ENCODE measurements at places on chromosomes 3 and 15.
A peak's percentile ranks its signal among the peaks of the same experiment; 100 is the strongest.

GRCh38 chr3:118525077-118525476, 509.6 kb downstream of the IGSF11 start:
- no peak for DNase-seq

DNA sequence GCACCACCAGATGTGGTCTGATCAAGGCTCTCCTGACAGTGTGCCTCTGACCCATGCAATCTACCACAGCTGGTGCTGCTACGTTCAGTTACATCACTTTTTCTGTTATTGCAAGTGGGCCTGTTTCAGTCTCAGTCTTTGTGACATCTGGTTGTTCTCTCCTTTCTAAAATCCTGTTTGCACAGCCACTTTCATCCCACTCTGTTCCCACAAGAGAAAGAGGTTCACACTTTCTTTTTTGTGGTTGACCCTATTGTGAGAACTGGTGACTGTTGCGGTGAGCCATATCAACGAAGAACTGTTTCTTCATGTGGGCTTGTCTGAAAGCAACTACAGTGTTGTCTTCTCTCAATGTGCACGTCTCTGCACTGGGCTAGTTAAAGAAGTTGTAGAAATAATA, 342.8 kb upstream of the ARPP21 start:
- DNase-seq = no peak

DNA sequence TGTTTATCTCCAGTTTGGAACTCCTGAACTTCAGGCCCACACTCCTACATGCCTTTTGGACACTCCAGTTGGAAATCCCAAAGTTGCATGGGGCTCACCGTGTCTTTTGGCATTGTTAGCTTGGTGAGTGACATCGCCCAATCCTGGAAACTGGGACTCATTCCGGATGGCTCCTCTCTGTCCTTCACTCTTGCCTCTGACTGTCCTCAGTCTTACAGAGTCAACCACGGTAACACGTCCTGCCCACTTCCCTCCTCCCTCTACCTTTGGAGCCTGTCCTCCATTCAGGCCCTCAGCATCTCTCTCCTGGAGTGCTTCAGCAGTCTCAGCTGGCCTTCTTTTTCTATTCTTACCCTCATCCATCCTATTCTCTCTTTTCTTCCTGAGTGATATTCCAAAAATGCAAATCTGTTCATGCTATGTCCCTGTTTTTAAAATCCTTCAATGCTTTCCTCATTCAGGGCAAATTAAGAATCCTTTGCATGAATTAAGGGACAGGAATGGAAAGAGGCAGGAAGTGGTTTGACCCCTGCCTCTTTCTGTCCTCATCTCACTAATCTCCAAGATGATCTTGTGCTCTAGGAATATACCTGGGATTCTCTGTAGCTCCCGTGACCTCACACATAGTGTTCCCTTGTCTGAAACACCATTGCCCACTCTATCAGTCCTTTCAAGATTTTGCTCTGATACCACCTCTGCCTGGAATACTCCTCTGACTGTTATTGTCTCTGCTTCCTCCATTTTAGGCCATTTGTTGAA, 42.5 kb downstream of the LPP start:
- DNase-seq = no peak

- DNase-seq = peak; percentile 75
Measured at GRCh38 chr15:85044251-85044853, 62.7 kb downstream of the PDE8A start.

- no peak for DNase-seq
Measured at GRCh38 chr3:159669766-159670165, 318.9 kb upstream of the IL12A start.

GRCh38 chr3:4334548-4334947, 31.4 kb downstream of the SETMAR start:
- DNase-seq = no peak

DNA sequence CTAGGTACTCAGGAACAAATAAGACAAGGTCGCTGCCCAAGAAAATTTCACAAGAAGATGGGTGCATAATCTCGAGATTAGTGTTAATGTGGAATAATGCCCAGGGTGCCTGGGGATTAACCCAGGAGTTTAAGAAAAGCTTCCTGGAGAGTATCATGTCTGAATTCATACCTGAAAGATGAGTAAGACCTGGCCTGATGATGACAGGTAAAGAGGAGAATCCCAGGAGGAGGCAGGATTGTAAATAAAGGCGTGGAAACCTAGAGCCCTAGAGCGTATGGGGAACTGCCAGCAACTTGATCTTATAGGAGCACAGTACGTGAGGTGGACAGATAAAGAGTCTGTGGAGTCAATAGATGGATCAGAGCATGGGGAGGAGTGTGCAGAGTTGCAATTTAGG, 43.0 kb downstream of the ARRDC4 start:
- DNase-seq = no peak

DNA sequence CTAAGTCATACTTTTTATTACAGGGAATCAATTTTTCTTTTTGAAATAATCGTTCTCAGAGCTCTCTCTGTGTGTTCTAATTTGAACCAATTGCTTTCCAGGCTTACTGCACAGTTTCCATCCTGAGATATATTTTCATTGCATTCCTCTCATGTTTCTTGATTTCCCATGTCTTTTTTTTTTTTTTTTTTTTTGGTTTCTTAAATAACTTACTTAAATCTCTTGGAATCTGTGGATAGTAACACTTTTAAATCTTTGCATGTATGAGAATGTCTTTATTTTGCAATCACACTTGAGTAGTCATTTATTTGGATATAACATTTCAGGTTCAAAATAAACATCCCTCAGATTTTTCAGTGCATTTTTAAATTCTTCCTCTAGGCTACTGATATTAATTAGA, 14.5 kb upstream of the ABTB1 start:
- DNase-seq = no peak

GRCh38 chr3:148861277-148861869, 3.7 kb upstream of the CPA3 start:
- DNase-seq = peak; percentile 65

DNA sequence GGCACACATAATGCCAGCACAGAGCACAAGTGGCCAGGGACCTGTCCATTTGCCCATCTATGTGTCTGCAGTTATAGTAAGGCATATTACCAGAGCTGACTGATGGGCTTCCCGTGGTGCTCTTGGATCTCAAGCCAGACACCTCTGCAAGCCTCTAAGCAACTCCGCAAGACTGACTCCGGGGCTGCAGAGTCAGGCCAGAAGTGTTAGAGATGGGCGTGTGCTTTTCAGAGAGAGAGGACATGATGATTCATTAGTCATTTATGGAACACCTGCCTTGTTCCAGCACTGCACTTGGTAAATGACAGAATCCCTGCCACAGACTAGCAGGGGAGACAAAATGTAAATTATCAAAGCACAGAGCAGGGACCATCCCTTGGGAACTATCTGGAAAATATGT, 559.0 kb downstream of the PDCD6IP start:
- no peak for DNase-seq

GRCh38 chr15:67024998-67025368, 40.4 kb upstream of the SMAD3 start:
- DNase-seq = no peak

DNA sequence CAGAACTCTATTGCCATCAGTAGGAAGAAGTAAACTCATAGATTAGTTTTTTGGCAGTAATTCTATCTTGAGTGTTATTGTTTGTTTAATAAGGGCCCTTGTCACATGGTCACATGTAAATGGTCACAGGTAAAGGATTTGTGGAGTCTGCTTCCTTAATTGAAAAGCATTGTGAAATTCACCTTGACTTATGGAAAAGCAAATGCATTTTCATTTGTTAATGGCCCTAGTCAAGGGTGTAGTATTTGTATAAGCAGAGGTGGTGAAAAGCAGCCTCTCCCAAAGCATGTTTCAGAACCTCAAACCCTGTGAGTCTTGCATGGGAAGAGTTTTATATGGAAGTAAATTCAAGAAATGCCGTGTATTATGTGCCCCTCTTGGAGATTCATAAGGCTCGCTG, 197.5 kb upstream of the NR2E3 start:
- DNase-seq = no peak

DNA sequence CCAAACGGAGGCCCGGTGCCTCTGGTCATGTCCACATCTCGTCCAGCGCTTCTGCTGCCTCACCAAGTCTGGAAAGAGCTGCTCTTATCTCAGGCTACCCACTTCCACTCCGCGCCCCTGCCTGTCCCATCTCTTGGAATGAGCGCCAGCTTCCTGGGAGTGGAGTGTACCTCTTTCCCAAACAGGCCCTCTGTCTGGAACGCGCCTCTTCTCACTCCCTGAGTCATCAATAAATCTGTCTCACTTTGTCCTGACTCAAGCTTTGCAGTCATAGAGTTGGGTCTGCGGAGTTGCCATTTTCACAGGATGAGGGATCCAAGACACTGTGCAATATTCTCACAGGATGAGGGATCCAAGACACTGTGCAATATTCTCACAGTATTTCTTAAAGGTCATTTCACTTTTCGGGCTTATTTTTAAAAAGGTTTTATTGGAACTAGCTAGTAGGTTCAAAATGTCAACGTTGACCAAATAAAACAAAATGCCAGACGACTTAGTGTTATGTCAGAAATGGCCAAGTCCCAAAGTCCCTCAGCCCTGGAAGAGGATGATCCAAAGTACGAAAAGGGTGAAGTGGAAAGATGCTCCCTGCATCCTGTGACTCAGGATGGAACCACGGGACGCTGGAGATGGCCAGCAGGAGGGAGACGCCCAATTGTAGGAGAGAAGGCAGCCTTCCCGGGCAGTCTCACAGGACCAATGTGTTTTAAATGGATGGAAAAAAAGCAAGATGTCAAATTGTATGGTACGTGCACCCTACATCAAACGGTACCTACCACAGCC, 81.1 kb downstream of the CHSY1 start:
- DNase-seq = peak; percentile 75

- DNase-seq = peak; percentile 4
Measured at GRCh38 chr3:172466553-172467130, 18.4 kb upstream of the GHSR start.

DNA sequence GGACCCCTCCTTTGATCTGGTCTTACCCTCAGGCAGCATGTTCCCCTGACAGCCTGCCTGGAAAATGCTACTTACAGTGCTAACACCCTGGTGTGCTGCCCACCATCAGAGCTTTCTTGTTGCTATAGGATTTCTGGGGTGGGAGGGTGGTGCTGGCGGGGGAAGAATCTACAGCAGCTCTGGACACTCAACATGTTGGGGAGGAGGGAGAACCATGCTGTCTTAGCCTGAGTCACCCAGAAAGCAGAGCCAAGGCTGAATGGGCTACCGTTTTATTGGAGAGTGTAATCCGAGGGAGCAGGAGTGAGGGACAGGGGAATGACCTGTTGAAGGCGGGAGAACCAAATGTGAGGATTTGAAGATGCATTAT, 45.6 kb downstream of the MFSD1 start:
- DNase-seq = no peak

DNA sequence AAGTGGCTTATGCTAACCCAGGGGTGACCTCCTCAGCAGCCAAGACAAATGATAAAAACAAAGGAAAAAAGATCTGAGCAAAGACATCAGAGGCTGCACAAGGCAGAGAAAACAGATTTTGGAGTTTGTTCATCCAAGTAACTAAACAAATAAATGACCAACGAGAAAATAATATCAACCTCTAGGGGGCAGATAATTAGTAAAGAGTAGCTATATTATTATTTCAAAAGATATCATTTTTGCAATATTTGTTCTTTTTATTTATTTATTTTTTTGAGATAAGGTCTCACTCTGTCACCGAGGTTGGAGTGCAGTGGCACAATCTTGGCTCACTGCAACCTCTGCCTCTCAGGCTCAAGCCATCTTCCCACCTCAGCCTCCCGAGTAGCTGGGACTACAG, 101.8 kb downstream of the PCCB start:
- DNase-seq = no peak

GRCh38 chr3:128052595-128053351, 536 bp downstream of the SEC61A1 start:
- DNase-seq = no peak

GRCh38 chr3:102473648-102474047, 38.8 kb downstream of the ZPLD1 start:
- DNase-seq = no peak

- peak; percentile 44 for DNase-seq
Measured at GRCh38 chr3:147397155-147397874, 9.0 kb downstream of the ZIC4 start.

DNA sequence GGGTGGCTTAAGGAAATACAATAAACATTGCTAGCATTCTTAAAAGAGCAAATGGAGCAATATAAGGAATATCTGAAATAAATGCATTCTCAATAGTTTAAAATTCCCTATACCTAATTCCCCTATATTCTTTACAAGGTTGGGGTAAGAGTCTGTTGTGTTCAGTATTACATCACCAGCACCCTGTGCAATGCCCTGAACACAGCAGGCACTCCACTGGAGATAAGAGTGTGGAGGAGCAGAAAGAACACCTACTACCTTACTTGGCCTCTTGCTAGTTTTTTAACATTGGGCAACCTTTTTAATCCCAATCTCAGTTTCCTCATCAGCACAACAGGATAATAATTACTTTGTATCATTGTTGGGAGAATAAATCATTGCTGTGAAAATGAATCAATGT, 140.2 kb upstream of the PLXND1 start:
- no peak for DNase-seq

DNA sequence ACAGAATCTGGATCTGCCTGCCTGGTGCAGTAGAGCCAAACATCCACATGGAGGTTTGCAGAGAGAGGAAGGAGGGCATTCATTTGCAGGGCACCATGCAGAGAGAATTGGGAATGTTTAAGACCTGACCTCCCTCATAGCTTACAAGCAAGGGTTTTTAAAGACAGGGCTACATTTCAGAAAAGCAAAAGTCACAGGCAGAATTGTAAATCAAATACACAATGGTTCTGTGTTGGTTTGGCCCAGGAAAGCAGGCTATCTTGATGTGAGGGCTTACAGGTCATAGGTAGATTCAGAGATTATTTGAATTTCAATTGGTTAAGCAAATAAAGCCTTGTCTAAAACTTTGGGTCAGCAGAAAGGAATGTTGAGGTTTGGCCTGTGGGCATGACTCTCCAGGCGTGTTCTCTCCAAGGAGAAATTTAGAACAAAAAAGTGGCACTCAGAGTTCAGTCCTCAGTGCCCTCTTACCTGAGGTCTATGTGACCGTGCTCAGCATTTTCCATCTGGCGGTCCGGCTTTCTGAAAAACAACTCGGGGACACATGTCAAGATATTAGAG, 91.5 kb downstream of the CD47 start:
- peak; percentile 34 for DNase-seq

GRCh38 chr3:175608356-175608755, 749.2 kb downstream of the NAALADL2 start:
- no peak for DNase-seq

DNA sequence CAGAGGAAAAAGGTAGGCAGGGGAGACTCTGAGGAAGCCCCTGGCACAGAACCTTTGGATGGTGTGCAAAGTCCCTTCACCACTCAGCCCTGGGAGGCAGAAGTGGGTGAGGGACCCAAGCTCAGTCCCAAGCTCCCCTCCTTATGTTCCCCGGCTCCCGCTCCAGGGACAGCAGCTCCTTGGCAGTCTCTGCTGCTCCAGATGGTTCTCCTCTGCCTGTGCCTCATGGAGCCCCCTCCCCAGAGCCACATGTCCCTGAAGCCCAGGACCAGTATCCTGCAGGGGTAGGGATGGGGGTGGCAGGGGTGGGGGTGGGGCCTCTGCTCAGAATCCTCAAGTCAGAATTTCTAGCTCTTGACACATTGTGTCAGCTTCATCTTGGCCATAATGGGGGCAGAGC, 8.0 kb upstream of the CAMKV start:
- DNase-seq = no peak

GRCh38 chr15:80875568-80876347, 96.6 kb downstream of the CEMIP start:
- no peak for DNase-seq

Data from GM03348 (cell line).